ENCODE measurements at places on chromosomes 7 and 10. TPM values are rescaled to one million over a fixed set of nuclear protein-coding genes. Genes with fewer than 3 reads are reported as not detected.

DNA sequence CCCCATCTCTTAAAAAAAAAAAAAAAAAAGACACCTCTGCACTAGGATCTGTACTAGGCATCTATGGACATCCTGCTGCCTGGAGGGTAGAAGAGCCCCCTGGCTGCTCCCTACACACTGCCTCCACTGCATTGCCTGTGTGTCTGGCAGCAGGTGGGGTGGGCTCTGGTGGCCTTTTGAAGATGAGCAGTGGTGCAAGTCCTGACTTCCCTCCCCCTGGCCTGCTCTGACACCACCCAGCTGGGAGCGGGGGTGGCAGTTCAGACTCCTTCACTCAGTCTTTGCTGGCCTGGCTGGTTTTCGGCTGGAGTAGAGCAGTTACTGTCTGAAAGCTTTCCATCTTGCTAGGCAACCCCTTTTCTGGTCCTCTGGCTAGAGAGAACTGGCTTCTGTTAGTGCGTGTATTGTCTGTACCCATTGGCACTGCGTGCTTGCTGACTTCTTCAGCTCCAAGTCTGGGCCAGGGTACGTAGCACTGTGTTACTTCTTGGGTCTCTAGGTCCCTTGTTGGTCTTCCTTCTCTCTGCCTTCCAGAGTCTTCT, 17.6 kb downstream of the C10orf62 start:
- no peak for DNase-seq

DNA sequence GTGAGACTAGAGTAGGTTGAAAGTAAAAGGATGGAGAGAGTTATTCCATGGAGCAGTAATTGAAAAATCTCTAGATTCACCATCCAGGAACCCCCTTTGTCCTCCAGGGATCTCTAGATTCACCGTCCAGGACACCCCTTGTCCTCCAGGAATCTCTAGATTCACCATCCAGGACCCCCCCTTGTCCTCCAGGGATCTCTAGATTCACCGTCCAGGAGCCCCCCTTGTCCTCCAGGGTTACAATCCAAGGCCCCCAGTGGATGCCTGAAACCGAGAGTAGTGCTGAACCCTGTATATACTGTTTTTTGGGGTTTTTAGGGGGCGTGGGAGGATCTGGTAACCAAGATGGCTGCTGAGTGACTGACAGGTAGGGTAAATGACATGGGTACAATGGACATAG, 38.3 kb upstream of the PPP2R2D start:
- no peak for DNase-seq

- DNase-seq: no peak
These were observed 47.4 kb downstream of the SLC26A5 start for GRCh38 chr7:103398483-103399127.

DNA sequence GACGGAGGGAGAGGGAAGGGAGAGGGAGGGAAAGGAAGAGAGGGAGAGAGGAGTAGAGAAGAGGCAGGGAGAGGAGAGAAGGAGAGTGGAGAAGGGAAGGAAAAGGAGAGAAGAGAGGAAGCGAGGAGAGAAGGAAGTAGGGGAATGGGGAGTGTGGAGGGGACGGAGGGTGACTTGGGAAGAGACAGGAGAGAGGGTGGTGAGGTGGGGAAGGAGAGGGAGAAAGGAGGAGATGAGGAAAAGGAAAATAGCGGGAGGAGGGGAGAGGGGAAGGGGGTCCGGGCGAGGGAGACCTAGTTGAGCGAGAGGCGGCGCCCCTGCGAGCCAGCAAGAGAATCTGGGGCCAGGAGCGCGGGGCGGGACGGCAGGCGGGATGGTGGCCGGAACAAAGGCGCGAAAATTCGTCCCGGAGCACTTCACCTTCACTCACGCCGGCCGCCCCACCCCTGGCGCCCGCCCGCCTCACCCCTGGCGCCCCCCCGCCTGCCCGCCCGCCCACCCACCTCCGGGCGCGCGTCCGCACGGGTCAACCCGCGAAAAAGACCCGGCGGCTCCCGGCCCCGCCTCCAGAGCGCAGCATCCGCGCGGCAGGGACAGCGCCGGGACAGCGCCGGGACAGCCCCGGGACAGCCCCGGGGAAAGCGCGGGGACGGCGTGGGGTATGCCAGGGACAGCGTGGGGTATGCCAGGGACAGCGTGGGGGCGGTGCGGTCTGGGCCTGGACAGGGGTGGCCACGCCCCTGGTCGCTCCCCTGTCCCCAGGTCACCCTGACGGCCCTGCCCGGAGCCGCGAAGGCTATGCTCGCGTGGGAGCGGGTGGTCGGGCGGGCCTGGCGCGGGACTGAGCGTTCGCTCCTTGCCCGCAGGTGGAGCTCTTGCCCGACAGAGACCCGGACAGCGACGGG, 4.2 kb downstream of the VSTM2A start:
- DNase-seq: peak; percentile 19

The TAX1BP1 gene
- polyA plus RNA-seq: 58.7 TPM

The LRRC27 gene
- 10.1 TPM for polyA plus RNA-seq

DNA sequence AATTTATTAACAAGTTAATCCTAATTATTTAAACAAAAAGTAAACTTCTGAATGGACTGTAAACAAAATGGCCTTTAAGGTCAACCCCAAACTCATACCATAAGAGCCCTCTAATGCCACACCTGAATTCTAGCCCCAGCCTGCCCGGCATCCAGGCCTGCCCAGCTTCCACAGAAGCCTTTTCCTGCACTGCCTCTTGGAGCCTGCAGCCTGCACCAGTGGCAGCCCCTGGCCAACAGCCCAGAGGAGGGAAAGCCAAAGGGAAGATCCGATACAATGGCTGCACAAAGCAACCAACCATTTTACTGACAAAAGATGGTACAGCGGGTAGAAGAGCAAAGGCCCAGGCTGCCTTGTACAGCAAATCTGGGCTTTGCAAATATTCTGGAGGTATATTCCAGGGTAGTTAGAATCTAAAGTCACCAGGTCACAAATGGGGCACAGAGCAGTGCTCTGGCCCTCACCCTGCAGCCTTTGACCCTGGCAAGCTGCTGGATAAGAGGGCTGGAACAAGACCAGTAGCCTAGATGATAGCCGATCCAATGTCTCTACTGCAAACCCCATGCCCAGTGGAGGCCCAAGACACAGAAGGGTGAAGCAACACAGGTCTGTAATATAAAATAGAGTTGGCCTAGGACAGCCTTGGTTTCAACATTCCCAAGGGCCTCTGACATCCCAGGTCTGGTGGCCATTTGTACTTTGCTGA, 12.5 kb upstream of the CH25H start:
- DNase-seq: no peak

DNA sequence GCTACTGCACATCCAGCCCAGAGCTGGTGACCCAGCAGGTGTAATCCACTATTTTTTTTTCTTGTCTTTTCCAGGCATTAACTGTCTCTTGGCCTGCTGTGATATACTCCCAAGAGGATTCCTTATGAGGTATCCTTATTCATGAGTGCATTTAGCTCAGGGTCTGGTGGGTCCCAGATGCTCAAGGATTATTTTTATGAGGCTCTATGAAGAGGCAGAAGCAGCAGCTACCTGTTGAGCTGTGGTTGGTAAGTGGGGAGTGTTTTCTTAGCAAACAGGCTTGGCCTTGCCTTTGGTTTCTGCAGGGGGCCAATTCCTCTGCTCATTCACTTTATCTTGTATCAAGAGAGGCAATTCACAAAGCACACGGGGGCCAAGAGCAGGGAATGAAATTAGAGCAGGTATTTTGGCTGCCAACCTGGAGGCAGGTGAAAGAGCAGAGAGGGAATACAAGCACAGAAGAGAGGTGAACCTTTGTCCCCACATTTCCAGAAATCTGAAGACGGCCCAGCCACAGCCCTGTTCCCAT, 221.6 kb downstream of the TMEM178B start:
- no peak for DNase-seq

- DNase-seq: peak; percentile 30
These were observed 373 bp downstream of the PAXIP1 start for GRCh38 chr7:155002411-155003091.

- DNase-seq: no peak
These were observed 27.8 kb downstream of the NMT2 start for GRCh38 chr10:15140698-15141097.

- no peak for DNase-seq
These were observed 121.5 kb downstream of the TYW1B start for GRCh38 chr7:72706521-72706920.

DNA sequence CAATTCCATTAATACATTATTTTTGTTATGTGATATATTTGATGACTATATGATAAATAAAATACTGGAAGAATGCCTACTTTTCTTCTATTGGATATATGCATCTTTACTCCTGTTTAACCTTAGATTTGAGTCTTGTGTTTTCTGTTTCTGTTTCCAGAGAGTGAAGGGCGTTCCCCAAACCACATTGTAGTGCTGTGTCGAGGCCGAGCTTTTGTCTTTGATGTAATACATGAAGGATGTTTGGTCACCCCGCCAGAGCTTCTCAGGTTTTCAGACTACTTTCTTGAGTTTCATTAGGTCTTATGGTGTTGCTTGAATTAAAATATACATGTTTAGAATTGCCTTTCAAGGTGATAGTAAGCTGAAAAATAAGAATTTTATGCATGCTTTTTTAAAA, 23.8 kb downstream of the CROT start:
- no peak for DNase-seq

The TMEM213 gene
- 0.20 TPM for polyA plus RNA-seq

The DRGX gene
- polyA plus RNA-seq: not detected

Measured in muscle of back (tissue), 13 donors.